ENCODE measurements at places on chromosomes 5 and 9. TPM values are rescaled to one million over a fixed set of nuclear protein-coding genes. Genes with fewer than 3 reads are reported as not detected.

The OSTF1 gene
- total RNA-seq = 18.9 TPM

The RFESD gene
- total RNA-seq = 2.8 TPM

The VLDLR gene
- total RNA-seq = 144 TPM

The GOLM1 gene
- 3.7 TPM for total RNA-seq

The HAVCR2 gene
- 3.1 TPM for total RNA-seq

The IRF1 gene
- 10.9 TPM for total RNA-seq

The PPP2CA gene
- total RNA-seq = 163 TPM

The LRRTM2 gene
- total RNA-seq = not detected

The RABEPK gene
- 9.7 TPM for total RNA-seq

The GABRA6 gene
- total RNA-seq = not detected

- no peak for DNase-seq
These were observed 22.9 kb upstream of the HMGCS1 start for GRCh38 chr5:43336159-43336558.

DNA sequence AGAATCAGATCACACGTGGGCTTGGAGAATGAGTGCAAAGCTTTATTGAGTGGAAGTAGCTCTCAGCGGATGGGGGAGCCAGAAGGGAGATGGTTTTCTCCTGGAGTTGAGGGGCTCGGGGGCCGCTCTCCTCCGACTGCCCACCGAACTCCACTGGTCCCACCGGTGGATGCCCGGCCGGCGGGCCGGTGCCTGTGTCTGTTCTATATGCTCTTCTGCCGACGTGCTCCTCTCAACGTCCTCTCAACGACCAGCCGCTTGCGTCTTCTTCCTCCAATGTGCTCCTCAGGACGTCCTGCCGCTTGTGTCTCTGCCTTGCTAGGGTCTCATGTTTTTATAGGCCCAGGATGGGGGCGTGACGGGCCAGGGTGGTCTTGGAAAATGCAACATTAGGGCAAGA, 161.9 kb downstream of the MUSK start:
- no peak for DNase-seq

GRCh38 chr9:137449081-137449844, 8.1 kb upstream of the ENTPD8 start:
- no peak for DNase-seq

- DNase-seq = no peak
These were observed 19.3 kb upstream of the LECT2 start for GRCh38 chr5:135974021-135974600.

GRCh38 chr5:55714339-55714738, 2.2 kb upstream of the SLC38A9 start:
- no peak for DNase-seq

DNA sequence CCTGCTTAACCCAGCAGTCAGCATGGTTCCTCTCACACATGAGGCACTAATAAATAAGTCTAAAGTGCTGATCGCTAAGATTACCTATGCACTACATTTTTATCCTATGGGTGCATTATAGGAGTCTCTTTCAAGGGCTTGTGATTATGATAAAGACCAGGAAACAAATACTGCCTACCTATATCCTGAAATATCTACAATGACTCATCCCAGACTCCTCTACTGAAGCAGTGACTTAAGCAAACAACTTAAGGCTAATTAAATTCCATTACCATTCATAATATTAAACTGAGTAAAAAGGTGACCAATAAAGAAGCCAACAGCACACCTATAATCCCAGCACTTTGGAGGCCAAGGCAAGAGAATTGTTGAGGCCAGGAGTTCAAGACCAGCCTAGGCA, 338.4 kb downstream of the DNAH5 start:
- DNase-seq = no peak

- no peak for DNase-seq
These were observed 62.4 kb upstream of the GOLGA1 start for GRCh38 chr9:125003332-125003731.

GRCh38 chr5:148639081-148639480, 15.2 kb downstream of the HTR4 start:
- no peak for DNase-seq

DNA sequence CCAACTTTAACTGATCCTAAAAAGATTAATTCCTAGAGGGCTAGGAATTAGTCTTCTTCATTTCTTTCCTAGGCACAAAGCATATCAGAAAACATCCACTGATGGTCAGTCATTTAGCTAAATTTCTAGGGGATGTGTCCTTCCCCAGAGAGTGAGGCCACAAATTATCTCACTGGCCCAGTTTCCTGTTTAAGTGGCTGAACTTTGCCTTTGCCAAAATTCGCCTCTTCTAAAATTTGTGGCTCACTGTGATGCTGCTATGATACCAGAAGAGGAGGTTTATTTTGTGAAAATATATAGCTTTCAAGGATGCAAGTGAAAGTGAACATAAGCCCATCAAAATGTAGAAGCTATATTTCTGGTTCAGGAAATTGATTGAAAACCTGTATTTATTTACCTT, 98.1 kb upstream of the FER start:
- DNase-seq = no peak

DNA sequence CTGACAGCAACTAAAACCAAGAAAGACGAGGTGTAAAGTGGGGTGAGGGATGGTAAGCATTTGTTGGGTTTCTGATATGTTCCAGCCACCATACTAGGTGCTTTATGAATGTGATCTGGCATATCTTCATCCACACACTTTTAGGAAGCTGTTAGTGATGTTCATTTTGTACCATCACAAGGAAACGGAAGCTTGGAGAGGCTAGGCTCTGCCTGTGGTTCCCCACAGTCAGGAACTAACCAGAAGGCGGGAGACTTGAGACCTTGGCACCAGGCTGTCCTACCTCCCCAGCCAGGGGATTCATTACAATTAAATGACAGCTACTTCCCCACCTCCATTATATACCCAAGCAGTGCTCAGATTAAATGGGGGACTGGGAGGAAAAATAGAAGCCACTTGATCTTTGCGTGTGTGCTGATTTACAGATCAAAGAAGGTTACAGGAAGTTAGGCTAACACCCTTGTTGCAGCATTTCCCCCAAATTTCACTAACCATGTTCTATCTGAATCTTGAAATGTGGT, 43.0 kb downstream of the SFXN1 start:
- DNase-seq = no peak

DNA sequence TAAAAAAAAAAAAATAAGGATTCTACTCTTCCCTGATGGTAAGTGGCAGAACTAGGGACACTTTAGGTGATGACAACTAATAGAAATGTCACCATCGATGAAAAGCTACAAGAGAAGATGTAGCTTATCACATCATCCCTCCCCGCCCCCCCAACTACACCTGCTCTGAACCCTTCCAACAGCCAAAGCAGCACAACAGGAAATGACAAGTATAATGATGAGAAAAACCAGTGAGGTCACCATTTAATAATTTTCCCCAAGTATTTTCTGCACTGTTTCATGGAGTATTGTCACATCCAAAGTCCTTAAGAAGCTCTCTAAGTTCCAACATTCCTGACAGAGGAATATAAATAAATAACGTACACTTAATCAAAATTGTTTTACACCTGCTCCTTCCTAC, 221.4 kb downstream of the EFNA5 start:
- DNase-seq = no peak

DNA sequence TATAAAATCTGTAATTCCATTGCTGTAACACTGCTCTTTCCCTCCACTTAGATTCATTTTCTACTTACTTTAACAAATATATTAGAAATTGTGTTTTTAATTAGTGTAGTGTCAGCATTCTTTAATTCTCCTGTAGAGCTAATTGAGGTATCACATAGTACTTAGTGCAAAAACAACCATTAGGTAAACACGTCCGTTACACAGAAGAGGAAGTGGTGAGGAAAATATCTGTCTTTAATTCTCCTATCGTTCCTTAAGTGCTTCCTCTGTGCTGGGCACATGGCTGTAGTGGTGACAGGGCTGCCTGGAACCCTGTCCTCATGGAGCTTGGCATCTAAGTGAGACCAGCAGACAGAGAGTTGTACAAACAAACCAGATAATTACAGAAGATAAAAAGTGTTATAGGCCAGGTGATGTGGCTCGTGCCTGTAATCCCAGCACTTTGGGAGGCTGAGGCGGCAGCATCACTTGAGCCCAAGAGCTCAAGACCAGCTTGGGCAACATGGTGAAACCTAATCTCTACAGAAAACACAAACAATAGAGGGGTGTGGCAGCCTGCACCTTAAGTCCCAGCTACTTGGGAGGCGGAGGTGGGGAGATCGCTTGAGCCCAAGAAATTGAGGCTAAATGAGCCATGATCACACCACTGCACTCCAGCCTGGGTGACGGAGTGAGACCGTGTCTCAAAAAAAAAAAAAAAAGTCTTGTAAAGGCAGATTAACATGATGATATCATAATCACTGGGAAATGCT, 36.4 kb downstream of the PARP8 start:
- DNase-seq = no peak

DNA sequence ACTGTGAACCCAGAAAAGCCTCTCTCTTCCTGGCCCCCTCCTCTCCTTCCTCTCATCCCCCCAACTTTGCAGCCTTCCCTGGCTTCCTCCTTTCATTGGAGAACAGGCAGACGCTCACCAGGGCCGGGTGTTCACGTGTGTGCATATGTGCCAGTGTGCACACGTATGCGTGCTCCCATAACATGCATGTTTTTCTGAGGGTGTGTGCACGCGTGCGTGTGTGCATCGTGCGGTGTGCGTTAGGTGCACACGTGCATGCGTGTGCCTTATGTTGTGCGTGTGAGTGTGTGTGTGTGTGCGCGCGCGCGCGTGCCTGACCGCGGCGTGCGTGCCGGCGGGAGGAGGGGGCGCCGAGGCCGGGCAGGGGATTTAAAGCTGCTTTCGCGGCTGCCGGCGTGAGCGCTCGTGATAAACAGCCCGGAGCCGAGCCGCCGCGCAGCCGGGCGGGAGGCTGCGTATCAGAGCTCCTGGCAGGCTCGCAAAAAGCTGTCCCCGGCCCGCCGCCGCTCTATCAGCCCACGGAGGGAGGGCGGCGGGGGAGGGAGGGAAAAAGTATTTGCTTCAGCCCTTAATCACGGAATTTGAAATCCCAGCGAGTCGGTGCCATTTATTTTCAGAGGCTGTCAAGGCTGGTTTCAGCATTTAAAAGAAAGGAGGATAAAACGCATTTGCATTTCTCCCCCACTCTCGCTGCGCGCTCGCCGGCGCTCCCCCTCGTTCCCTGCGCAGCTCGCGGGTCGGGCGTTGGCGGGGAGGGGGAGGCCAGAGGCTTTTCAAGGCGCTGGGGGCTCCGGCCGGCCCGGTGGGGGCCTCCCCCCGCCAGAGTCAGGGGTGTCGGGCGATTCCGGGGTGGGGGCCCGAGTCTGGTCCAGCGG, 183.9 kb downstream of the C9orf50 start:
- DNase-seq = peak; percentile 72

GRCh38 chr5:121088341-121088740, 624.2 kb downstream of the PRR16 start:
- DNase-seq = no peak

GRCh38 chr5:144549580-144549979, 378.9 kb downstream of the KCTD16 start:
- DNase-seq = no peak

DNA sequence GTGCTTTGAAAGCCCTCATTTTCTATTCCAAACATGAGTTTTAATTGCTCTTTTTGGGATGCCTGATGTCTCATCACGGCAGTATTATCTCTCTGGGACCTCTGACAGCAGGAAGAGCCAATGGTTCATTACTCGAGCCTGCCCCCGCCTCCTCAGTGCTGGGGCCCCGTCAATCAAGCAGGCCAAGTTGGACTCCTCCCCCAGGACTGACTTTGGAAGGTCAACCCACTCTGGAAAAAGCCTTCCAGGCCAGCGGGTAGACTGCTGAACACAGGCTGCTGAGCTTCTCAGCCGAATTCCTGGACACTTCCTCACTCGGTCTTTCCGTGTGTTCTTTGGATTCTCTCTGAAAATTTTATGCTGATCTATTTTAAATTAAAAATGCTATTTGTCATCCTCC, 9.5 kb upstream of the BARHL1 start:
- DNase-seq = no peak

DNA sequence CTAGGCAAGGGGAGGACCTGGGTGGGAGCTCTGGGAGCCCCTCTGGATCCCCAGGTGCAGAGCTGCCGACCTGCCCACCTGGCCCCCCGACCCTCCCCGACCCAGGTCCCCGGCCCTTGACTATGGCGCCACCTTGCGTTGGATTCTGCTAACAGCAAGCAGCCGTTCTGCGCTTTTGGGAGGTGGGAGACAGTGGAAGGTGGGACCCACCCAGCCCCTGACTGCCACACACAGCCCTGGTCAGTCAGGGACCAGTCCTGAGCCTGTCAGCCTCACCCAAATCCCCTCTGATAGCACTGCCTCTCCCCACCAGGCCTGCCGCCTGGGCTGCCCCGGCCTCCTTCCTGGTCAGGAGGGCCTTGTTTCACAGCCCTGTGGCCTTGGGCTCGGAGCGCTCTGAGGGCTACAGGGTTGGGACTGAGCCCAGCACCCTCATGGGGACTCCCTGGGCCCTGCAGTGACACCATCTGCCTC, 77.9 kb downstream of the HMCN2 start:
- DNase-seq = no peak

GRCh38 chr5:69184621-69185020, 4.8 kb upstream of the CENPH start:
- DNase-seq = no peak

All from left ventricle myocardium inferior (tissue), 1 donor.